ENCODE measurements at places on chromosomes 4 and X.

DNA sequence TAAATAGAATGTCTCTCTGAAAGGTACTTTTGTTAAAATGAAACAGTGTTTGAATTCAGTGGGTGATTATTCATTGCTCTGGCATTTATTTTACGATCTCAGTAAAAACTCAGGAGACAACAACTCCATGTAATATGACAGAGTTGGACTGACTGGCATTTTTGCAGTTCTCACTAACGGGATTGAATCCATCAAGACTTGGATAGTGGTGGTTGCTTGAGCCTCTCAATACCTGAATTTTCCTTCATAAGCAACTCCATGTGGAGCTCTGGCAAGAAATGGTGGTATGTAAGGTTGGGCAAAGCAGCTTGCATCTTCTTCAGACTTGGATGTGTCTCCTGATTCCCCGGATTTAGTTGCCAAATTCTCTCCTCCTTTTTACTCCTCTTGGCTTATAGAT is 72.7 kb downstream of the FRMPD4 start:
- DNase-seq, result no peak

DNA sequence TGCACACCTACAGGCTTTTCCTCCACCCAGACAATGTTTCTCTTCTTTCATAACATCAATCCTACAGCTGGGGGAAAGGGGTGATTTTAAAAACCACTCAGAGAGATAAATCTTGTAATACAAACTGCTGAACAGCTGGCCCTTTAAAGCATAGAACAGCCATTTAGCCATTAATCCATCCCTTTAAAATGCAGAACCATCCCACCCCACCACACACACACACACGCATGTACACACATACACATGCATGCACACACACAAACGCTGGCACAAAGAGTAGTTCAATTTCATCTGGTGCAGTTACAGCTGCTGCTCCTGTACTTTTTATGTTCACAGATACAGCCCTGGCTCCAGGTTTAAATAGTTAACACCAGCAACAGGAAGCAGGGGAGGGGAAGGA is 426.1 kb downstream of the MID1IP1 start:
- no peak for DNase-seq

- DNase-seq, result no peak
Measured at GRCh38 chrX:100731441-100732281, at the start of gene SYTL4. TSS of gene SYTL4 (minus strand) at chrX:100732121. CDS start at chrX:100702037, 30,084 bp downstream.

- no peak for DNase-seq
Measured at GRCh38 chr4:173534434-173534833, 4.4 kb upstream of the HAND2 start.

GRCh38 chrX:17707731-17708130 is 29.6 kb upstream of the SCML1 start:
- DNase-seq, result no peak
